ENCODE measurements at places on chromosomes 7 and 10.

DNA sequence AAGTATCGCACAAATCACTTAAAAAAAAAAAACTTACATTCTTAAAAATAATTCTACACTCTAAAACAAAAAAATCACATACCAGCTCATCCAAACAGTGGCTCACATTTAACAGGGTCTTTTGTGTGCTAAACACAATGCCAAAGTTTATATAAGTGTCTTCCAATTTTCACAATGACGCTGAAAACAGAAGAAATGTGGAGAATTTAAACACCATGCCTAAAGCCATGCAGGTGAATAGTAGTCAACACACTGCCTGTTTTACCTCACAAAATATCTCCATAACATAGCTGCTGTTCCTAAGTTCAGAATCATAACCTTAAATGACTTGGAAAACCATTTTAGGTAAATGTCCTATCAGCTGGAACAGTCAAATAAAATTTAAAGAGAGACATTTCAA lies 55.0 kb downstream of the GRB10 start:
- DNase-seq, result no peak

GRCh38 chr7:39465055-39465929 lies 100.9 kb upstream of the YAE1 start:
- peak; percentile 66 for DNase-seq

GRCh38 chr7:20722941-20723340 lies 63.7 kb downstream of the SP8 start:
- no peak for DNase-seq

- no peak for DNase-seq
Measured at GRCh38 chr10:59393349-59393748, 31.0 kb upstream of the FAM13C start.

GRCh38 chr7:5488286-5488878 lies 64.7 kb upstream of the TNRC18 start:
- no peak for DNase-seq

GRCh38 chr7:113715981-113716856 lies 202.6 kb downstream of the PPP1R3A start:
- no peak for DNase-seq

DNA sequence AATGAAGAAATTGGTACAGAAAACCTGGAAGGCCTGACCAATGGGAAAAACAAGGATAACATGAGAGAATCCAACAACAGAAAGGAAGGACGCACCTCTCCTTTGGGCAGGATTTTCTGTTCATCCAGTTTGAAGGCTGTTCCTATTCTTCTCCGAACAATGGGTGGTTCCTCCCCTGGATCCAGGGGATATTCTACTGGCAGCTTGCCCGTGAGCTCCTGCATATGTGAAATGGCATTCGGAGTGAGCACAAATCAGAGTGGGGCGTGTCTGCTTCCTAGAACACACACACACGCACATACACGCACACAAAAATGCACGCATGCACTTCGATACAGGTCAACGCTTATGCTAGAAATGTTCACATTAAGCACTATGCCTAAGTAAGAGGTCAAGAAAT lies 83.5 kb downstream of the PRPF18 start:
- DNase-seq, result no peak

DNA sequence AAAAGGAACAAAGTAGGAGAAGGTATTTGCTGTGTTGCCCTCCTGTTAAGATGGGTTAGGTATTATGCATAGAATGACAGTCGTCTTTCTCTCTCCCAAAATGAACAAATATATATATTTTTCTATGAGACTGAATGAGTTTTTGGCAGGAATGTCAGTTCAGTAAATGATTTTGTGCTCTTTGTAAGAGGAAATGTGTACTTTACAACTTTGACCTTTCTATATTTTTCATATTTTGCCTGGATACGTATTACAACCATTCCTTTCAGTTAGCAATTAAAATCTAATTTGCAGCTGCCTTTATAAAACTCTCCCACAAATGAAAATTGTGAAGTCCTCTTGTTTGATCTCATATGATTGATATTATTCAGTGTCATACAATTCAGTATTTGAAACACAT lies 336.6 kb upstream of the MEOX2 start:
- DNase-seq, result no peak
